KG1 (cell line): ENCODE measurements at places on chromosomes 16 and 17.

- DNase-seq, result no peak
These were observed 18.2 kb downstream of the ZNF213 start for GRCh38 chr16:3152991-3153368.

GRCh38 chr17:35486920-35487732, 38.6 kb upstream of the SLFN13 start:
- DNase-seq, result peak; percentile 24

DNA sequence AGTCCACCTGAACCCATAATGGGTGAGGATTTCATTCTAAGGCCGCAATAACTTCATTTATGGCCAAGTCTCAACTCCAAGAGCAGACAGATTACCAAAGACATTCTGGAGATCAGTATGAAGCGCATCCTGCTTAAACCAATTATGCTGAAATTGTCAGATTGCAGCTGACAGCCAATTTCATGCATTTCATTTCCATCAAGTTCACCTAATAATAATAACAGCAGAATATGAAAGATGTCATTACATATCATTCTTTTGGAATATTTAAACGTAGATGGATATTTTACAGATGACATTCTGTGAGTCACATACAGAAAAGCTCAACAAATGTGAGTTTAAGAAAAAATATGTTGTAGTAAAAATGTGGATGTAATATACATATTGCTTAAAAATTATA, 54.9 kb upstream of the NACA2 start:
- no peak for DNase-seq

DNA sequence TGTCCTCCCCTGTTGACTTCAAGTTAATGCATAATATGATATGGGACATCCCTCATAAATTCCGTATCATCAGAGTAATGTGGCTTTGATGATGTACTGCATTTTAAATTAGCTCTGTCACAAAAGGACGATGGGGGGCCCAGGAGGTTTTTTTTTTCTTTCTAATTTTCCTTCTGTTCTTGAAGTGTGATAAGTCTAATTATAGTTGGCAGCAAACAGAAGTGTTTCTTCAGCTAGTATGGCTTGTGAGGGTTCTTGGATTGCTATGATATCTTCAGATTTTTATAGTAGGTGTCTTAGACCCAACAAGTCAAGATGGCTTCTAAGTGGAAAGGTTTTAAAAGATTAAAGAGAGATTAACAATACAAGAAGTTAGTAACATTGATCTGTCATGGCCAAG, 796.2 kb upstream of the RBFOX1 start:
- no peak for DNase-seq

- DNase-seq, result peak; percentile 8
These were observed 167.1 kb downstream of the HAPSTR1 start for GRCh38 chr16:9258423-9259051.
